ENCODE measurements at places on chromosomes 1 and 21. TPM values are rescaled to one million over a fixed set of nuclear protein-coding genes. Genes with fewer than 3 reads are reported as not detected.

GRCh38 chr1:240607006-240607405, 4.9 kb downstream of the GREM2 start:
- DNase-seq: no peak

DNA sequence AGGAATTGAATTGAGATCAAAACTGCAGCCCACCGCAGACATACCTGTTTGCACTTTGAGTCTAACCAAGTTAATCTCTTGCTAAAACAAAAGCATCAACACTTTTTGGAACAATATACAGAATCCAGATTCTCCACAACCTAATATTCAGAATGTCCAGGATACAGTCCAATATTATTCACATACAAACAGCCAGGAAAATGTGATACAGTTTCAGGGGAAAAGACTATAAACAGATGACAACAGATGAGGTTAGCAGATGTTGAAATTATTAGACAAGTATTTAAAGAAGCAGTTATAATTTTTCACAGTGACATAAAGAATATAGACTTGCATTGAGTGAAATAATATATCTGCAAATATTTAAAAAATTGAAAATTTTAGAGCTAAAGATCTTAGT, 678.1 kb upstream of the CXADR start:
- DNase-seq: no peak

- DNase-seq: no peak
These were observed 14.1 kb downstream of the XKR8 start for GRCh38 chr1:27973771-27974416.

- DNase-seq: no peak
These were observed 59.1 kb downstream of the APCS start for GRCh38 chr1:159646687-159647086.

DNA sequence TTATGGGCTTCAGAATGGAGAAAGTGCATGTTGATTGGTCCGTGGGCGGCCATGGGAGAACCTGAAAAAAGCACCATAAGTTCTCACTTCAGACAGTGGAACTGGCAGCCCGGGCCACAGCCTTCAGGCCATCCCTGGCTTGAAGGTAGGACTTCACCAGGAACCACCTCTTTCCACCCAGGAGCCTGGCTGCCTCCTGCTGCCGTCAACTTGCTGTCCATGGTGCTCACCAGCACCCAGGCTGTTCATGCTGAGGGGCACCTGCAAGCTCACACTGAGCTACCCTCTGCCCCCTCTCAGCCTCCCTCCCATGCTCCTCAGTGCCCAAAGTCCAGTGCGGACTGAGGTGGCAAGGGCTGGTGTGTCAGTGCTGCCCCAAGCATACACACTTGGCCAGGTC, 12.9 kb upstream of the FNBP1L start:
- DNase-seq: no peak

DNA sequence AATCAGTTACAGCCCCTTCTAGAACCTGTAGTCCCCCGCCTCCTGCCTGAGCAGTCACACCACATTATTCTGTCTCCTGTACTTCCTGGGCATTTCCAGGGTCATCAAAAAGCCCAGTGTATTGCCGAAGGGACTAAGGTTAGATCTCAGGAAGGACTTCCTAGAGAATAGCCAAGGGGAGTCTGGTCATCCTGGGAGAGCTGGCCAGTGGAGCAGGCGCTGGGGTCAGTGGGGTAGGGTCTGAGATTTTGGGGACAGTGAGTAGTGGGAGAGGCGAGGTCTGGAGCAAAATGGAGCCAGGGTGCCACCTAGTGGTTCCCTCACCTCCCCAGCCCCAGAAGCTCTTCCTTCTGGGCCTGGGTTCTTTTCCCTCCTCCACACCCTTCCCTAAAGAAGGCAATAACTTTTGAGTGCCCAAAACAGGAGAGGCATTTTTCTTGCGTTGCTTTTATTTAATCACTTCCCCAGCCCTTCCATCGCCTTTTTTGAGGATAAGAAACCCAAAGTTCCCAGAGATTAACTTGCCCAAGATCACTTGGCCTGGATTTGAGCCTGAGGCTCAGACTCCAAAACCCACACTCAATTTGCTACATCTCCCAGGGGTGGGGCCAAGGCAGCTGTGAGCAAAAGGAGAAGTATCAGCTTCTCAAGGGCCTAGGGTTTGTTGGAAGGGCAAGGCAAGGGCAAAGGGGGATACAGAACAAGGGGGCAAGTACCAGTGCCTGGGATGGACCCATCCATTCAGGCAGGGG, 7.3 kb upstream of the PMVK start:
- DNase-seq: peak; percentile 91

The FCRL1 gene
- total RNA-seq: not detected

The OR2T35 gene
- not detected for total RNA-seq
